ENCODE measurements at places on chromosomes 3 and 15. TPM values are rescaled to one million over a fixed set of nuclear protein-coding genes. Genes with fewer than 3 reads are reported as not detected.
A peak's percentile ranks its signal among the peaks of the same experiment; 100 is the strongest.

The USP13 gene
- 8.7 TPM for total RNA-seq

DNA sequence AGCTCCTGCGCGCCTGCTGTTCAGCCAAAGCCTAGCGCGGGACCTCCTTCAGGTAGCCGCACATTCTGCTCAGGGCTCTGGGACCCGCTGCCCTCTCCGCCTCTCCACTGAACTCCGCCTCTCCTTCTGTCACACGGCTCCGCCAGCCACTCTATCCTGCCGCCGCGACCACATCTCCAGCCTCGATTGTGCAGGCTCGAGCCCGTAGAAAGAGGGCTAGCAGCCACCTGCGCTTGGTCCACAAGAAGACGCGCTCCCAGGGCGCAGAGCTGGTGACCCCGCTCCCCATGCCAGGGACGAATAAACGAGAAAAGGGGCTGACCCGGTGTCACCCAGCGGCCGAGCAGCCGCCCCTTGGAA, 1.1 kb upstream of the VIPR1 start:
- DNase-seq = no peak

GRCh38 chr15:24696842-24697241, 21.3 kb downstream of the NPAP1 start:
- no peak for DNase-seq

- no peak for DNase-seq
These were observed 3.1 kb downstream of the GP5 start for GRCh38 chr3:194395778-194396538.

DNA sequence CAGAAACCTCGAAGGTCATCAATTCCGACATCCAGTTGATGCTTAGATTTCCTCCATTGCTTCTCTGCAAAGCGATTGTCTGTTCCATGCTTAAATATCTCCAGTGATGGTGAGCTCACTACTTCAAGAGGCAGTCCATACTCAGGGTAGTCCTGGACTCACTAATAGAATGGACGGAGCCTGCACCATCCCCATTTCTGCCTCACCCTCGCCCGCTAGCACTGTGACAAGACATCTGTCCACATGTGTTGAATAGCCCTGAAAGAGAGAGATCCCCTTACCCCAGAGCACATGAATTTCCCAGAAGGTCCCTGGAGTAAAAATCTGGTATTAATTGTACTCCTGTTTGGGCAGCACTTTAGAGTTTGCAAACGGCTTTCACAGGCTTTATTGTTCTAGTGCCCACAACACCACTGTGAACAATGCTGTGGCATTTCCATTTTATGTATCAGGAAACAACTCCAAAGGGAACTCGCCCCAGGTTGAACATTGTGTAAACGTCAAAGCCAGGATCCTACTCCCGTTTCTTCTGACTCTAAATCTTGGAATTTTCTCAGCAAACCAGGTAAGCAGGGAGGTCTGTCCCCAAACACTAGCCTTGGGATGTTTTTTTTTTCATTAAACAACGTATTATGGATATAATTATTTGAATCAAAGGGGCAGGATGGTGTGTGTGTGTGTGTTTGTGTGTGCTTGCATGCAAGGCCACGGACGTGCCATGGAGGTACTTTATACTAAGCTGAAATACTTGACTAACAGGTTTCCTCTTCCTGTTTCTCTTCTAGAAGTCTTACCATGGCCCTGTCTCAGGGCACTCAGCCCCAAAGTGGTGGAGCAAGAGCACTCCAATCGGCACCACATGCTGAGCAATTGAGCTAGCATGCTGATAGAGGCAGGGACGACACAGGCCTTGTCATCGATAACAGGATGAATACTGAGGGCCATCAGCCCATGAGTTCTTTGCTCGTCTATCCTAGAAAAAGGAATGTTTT, 198.3 kb downstream of the OPA1 start:
- no peak for DNase-seq

- peak; percentile 62 for DNase-seq
These were observed 10.0 kb downstream of the MRPS25 start for GRCh38 chr3:15055019-15055557.
